Mesendoderm (in vitro differentiated cells): ENCODE measurements at places on chromosomes 2 and 18.

- no peak for DNase-seq
Measured at GRCh38 chr2:222535477-222535876, 111.1 kb downstream of the SGPP2 start.

DNA sequence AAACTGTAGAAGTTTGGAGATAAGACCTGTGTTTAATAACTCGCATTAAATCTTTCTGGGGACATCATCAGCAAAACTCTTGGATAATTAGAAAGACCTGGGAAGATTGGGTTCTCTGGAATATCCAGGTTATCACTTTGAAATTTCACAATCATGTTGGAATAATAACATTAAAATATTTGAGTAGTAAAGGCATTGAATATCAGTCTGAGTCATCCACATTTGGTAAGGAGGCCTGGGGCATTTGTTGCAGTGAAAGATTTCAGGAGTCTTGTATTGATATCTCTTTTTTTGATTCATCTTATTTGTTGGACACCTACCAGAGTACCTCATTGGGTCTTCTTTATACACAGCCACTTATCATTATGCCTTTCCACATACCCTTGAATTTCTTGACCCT lies 95.9 kb downstream of the EPB41L5 start:
- no peak for DNase-seq

DNA sequence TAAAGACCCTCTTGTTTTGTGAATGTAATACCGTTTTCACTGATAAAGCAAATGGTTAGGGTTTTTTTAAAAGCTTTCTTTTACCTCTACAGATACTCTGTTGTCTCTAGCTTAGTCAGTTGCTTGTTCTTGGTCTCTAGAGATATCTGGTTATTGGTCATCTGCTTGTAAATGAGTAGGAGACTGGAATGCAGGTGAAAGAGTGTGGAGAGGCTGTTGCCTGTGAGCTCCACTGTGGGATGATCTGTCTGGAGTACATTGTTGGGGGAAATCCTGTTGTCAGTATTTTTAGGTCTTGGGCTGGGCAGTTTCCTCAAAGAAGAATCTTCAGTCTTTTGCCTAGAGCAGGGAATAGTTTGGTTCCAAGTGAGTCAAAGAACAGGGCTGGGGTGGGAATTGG lies 67.7 kb downstream of the SMCHD1 start:
- peak; percentile 5 for DNase-seq

DNA sequence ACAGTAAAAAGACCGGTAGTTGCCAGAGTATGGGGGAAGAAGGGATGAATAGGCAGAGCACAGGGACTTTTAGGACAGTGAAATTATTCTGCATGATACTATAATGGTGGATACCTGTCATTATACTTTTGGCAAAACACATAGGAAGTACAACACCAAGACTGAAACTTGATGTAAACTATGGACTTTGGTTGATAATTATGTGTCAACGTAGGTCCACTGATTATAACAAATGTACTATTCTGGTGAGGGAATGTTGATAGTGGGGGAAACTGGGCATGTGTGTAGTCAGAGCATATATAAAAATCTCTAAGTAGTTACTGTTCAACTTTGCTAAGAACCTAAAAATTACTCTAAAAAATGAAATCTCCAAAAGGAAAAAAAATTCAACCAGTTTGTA lies 629.7 kb downstream of the CCDC85A start:
- no peak for DNase-seq

DNA sequence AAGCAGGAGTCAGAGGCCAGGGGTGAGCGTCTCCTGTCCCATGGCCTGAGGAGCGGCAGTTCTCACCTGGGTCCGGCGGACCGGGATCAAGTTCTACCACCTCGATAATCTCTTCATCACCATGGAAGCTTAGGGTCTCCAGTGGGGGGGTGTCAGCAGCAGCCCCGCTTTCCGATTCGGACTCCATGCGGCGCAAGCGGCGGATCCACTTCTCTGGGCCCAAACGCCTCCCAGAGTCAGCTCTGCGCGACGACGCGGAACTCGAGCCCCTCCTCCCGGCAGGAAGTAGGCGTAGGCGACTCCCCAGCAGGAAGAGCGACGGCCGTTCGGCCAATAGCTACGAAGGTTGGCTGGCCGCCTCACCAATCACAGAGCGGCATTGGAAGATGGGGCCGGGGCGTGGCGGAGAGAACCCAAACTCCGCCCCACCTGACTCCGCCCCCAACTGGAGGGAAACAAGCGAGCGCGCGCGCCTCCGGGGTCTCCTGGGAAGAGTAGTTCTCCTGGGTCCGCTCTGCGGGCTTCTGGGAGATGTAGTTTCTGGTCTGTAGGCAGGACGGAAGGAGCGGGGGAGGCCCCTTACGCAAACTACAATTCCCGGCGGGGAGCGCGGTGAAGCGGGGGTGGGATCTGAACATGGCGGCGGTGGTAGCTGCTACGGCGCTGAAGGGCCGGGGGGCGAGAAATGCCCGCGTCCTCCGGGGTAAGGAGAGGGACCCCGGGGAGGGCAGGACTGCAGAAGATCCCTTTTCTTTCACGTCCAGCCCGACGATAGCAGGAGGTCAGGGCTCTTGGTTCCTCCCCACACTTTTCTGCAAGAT lies at the start of the genes AAMP and PNKD:
TSS of gene AAMP (minus strand) at position 238 of the 821 bp plus-strand sequence. CDS start at position 187, 51 bp downstream.
TSS of gene PNKD (plus strand) at position 620 of the 821 bp plus-strand sequence. CDS start at position 637, 17 bp downstream.
- peak; percentile 100 for DNase-seq

- DNase-seq: no peak
Measured at GRCh38 chr2:23198316-23199114, 186.5 kb upstream of the KLHL29 start.

DNA sequence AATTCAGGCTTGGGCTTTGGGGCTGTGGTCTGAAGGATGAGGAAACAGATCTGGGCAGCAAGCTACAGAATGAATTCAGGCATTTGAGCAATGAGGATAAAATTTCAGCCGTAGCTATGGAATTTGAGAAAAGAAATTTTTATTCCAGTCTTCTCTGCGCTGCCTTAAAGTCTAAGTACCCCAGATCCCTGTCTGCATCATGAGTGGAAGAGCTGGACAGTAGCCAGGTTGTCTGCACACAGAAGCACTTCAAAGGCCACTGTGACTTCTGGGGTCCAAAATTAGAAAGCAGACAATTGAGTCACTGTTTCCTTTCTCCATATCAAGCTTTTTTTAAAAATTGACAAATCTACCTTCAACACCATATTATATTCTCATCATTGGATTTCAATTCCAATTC lies 787.6 kb upstream of the GCFC2 start:
- no peak for DNase-seq

GRCh38 chr18:13453714-13454113 lies 235.2 kb downstream of the LDLRAD4 start:
- DNase-seq: no peak

GRCh38 chr18:23057096-23057495 lies 78.2 kb upstream of the CABLES1 start:
- DNase-seq: no peak

DNA sequence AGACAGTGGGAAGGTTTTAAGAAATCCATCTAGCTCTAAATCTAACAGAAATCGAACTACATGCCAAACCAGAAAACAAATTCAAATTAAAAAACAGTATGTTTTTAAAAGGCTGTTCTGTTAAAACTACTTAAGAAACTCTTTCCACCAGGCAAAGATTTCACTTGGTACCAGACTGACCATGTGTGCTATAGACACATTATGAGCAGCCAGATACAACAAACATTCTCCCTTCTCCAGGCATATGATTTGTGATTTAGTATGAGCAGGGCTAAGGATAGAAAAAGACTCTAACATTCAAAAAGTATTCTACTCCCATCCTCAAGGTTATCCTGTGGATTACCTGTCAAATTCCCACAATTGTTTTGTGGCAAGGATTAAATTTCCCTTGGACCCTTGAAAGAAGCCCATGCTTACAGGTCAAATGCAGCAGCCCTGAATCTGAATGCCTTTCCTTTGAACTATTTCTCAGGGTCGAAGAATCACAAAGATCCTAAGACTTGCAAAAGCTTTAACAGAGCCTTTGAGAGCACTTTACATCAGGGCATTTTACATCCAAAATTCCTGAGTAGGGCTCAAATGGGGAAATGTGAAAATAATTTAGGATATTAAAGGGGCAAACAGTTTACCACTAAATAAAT lies 42.5 kb upstream of the TTC32 start:
- peak; percentile 31 for DNase-seq

- no peak for DNase-seq
Measured at GRCh38 chr2:161981679-161982250, 92.2 kb downstream of the DPP4 start.

GRCh38 chr2:62665446-62665845 lies 40.1 kb upstream of the EHBP1 start:
- no peak for DNase-seq

GRCh38 chr2:145721681-145722080 lies 1201.8 kb upstream of the ZEB2 start:
- no peak for DNase-seq

DNA sequence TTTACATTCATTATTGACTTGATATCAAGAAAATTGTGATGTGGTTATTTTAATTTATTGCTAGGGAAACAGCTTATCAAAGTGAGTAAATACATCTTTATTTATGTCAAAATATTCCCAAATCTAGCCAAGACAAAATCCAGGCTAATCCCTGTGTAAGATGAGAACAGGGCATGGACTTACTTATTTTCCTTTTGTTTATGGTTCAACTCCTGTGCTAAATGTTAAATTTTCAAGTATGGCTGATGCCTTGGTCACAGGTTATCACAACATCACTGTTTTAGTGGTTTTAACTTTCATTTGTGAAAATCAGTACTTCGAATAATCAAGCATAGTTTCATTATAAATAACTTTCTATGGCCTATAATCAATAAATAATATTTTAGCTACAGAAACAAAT lies 657.0 kb upstream of the SYT4 start:
- DNase-seq: no peak

GRCh38 chr2:127651971-127652550 lies 6.1 kb downstream of the GPR17 start:
- DNase-seq: no peak

- DNase-seq: no peak
Measured at GRCh38 chr2:176124947-176125771, 2.6 kb downstream of the HOXD9 start.

- no peak for DNase-seq
Measured at GRCh38 chr2:118791483-118791882, 56.0 kb downstream of the EN1 start.

DNA sequence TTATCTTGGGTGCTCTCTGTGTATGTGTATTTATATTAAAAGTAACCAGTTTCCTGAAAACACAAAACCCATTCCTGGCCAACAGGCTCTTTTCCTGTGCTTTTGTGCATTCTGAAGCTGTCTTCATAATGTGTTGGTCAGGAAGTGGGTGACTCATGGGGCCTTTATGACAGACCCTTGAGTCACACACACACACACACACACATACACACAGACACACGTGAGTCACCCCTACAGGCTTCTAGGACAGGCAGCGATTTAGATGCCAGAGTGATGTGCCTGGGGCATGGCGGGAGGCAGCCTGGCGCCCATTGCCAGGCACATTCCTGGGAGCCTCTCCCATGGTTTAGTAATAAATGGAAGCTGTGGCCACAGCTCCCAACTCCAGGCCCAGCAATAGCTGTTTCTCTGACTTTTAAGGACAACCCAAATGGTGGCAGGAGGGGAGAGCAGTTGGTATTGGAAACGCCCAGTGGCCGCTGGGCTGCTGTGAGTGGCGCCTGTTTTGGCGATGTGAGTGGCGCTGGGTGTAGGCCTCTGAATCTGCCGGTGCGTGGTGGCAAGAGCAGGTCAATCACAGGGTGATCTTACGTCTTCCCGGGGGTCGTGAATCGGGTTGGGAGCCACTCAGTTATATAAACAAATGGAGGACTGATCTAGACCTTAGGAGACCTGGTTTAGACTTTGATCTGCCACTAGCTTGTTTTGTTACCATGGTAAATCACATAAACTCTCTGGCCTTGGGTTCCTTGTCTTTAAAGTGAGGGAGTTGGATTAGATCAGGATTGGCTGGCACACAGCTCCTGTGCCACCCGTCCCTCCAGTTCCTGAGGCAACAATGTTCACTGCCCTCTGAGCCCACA lies 150.7 kb upstream of the DLX2 start:
- peak; percentile 87 for DNase-seq

DNA sequence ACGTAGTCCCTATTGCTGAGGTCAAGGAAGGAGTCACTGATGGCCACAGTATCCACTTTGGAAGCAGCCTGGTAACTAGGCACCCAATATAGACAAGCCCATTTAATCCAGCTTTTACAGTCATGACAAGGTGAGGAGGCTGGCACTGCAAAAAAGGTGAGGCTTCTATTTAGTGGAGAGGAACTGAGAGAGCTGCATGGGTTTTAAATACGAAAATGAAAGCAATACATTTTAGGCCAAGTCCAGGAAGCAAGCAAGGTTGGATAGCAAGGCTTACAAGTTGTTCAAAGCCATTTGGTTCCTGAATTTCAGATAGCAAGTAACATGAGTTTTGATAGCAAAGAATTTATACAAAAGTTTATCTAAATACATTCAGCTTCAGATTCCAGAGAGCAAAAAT lies 80.4 kb downstream of the SGPP2 start:
- DNase-seq: no peak

DNA sequence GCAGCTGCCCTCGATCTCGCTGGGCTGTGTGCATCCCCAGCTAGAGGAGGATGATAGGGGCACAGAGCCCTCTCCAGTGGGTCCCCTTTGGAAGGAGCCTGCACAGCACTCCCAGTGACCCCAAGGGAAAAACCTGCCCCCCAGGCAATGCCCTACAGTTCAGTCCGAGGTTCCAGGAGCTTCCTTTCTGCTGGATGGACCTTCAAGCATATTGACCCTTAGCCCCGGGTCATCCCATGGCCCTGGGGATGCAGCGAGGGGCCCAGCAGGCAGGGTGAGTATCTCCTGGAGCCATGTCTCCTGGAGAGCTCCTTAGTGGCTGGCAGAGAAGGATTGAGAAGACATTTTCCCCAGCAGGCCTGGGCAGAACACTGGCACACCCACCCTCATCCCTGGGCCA lies 45.4 kb upstream of the CTDP1 start:
- DNase-seq: no peak

DNA sequence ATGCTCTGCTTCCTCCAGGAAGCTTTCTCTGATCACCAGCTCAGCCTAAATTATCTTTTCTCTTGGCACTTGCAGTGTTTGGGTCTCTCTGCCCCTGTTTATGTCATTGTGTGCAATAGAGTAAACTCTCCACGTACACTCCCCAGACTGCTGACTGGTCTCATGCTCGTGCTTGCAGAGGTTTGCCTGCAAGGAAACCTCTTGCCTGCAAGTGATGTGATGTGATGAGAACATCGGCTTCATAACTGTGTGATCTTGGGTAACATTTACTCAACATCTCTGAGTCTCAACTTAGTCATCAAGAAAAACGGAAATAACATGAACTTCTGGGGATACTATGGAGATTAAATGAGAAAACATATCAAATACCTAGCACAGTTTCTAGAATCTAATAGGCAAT lies 92.3 kb downstream of the BIN1 start:
- no peak for DNase-seq
